CD4-positive, alpha-beta T cell (primary cell): ENCODE measurements at places on chromosomes 4 and X.
A peak's percentile ranks its signal among the peaks of the same experiment; 100 is the strongest.

DNA sequence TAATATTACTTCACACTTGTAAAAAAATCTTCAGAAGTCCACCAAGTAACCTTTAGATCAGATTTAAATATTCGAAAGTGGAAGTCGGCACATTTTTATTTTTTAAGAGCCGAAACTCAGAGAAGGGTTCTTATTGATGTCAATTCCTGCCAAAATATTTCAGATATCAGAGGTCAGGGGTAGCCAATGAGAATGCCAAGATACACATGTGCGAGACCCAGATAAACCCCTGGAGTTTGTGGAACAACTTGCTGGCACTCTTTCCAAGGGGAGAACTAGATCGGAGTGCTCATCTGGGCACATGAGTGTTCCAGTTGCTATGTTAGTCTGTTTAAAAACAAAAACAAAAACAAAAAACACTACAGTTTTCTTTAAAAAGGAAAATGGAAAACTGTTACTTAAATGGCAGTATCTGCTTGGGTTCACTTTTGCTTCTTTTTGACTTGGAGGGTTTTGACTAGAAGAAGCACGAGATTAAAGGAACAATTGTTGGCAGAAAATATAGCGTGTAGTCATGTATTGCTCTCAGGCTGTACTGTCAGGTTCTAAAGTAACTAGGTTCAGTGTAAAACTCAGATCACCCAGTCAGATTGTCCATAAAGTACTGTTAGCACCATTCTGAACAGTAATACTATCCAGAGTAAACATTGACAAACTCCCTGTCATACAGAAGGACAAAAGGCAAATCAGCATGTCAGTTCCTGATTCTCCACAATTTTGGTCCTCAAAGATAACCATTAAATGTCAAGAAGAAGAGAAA lies 188.0 kb upstream of the PACRGL start:
- DNase-seq = no peak
- no peak overlapping the region for H3K4me3 ChIP-seq
- no peaks in the 10 kb centered on the region for H3K27me3 ChIP-seq

DNA sequence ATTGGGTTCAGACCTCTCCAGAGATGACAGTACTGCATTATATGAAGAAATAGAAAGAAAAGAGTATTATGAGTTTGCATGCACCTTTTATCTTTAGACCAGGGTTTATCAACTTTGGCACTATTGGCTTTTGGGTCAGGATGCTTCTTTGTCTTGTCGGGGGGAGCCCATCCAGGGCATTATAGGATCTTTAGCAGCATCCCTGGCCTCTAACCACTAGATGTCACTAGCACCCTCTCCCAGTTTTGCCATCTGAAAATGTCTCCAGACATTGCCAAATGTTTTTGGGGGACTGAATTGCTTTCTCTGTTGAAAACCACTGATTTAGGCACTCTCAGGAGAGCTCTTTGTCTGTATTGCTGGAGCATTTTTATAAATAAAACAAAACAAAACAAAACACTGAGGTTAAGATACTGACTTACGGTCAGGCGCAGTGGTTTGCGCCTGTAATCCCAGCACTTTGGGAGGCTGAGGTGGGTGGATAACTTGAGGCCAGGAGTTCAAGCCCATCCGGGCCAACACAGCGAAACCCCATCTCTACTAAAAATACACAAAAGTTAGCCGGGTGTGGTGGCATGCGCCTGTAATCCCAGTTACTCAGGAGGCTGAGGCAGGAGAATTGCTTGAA lies 23.6 kb downstream of the CA5B start:
- peak; percentile 53 for DNase-seq
- H3K4me1 ChIP-seq = peaks cover 38% of the 10 kb centered on the region
- H3K4me3 ChIP-seq = no peak overlapping the region
- peaks cover 13% of the 10 kb centered on the region for H3K36me3 ChIP-seq

DNA sequence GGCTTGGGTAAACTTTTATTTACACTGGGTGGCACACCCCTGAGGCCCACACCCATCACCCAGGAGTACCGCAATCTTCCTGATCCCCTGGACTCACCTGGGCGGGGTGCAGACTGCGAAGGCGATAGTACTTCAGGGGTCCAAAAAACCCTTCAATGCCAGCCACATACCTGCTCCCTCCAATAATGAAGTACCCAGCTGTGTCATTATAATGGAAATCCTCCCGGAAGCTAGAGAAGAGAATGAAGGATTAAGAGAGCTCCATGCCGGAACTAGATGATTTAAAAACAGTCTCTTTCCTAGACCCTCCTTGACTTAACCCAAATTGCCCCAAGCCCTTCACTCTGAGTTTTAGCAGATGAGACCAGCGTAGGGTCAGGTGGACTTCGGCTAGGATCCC lies 40.9 kb downstream of the SEL1L3 start:
- H3K27ac ChIP-seq = no peak overlapping the region
- H3K27me3 ChIP-seq = no peaks in the 10 kb centered on the region
- H3K36me3 ChIP-seq = peaks cover 57% of the 10 kb centered on the region
- no peaks in the 10 kb centered on the region for H3K4me1 ChIP-seq

GRCh38 chr4:72077346-72077745 lies 45.5 kb downstream of the NPFFR2 start:
- H3K4me3 ChIP-seq = no peak overlapping the region
- H3K27ac ChIP-seq = no peak overlapping the region
- no peak for DNase-seq

DNA sequence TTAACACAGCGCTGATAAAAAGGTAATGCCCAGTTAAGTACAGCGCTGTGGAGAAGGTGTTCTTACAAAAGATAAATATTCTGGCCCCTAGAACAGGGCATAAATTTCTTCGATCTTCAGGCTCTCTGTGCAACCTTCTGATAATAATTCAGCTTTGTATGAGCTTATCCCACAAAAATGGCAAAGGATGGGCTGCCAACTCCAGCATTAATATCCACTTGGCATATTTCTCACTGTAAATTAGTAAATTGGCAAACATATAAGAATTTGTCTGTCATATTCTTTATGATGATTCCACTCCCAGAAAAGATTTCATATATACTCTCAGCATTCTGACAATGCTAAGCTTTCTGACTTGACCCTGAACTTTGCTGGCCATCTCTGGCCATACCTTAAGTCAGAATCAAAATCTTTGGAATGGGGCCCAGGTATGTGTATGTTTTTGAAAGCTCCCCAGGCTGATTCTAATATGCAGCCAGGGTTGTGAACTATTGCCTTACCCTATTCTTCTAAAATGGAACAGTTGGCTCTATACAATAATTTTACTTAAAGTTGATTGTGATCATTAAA lies 134.8 kb downstream of the FRYL start:
- no peaks in the 10 kb centered on the region for H3K27me3 ChIP-seq
- no peak for DNase-seq
- H3K36me3 ChIP-seq = no peaks in the 10 kb centered on the region
- no peak overlapping the region for H3K4me3 ChIP-seq

DNA sequence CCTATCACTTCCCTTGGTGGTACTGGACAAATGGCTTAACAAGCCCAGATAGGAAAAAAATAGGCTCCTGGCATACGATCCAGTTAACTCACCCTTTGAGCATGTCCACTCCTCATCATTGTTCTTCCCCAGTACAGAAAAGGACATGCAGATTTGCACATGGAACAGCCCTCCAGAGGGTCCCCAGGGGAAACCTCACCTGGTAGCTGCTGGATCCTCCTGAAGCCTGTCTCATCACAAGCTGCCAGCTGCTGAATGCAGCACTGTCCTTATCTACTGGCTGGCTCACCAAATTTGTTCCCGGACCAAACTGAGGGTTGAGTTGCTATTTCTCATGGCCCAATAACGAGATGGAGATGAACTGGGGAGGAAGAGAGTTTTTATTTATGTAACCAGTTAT lies 49.4 kb downstream of the SERTM2 start:
- no peaks in the 10 kb centered on the region for H3K27me3 ChIP-seq
- no peaks in the 10 kb centered on the region for H3K4me1 ChIP-seq
- no peak for DNase-seq
- no peak overlapping the region for H3K27ac ChIP-seq
- H3K36me3 ChIP-seq = no peaks in the 10 kb centered on the region

GRCh38 chrX:35098419-35098818 lies 155.8 kb downstream of the FAM47B start:
- H3K27me3 ChIP-seq = no peaks in the 10 kb centered on the region
- no peak overlapping the region for H3K4me3 ChIP-seq
- DNase-seq = no peak
- no peak overlapping the region for H3K27ac ChIP-seq

- H3K27ac ChIP-seq = no peak overlapping the region
- H3K4me1 ChIP-seq = peaks cover 24% of the 10 kb centered on the region
- H3K4me3 ChIP-seq = peak overlapping the region; percentile 91
- no peaks in the 10 kb centered on the region for H3K27me3 ChIP-seq
- DNase-seq = no peak
- no peaks in the 10 kb centered on the region for H3K36me3 ChIP-seq
These were observed 696 bp upstream of the CA5B start for GRCh38 chrX:15737190-15737958.

DNA sequence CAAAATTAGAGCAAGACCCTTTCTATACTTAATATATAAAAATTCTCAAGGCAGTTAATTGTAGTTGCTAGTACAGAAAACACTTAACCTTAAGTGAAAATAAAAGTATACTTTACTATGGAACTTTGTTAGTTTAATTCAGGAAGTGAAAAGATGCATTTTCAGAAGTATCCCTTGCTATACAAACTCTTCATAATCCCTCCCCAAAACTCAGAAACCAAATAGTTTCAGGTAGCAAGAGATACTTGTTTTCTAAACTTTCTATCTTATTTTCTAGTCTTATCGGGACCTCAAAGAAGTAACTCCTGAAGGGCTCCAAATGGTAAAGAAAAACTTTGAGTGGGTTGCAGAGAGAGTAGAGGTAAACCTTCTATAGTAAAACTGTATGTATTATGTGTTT lies 14.3 kb downstream of the PAICS start:
- H3K4me1 ChIP-seq = no peaks in the 10 kb centered on the region
- no peak overlapping the region for H3K27ac ChIP-seq
- no peak for DNase-seq
- H3K27me3 ChIP-seq = no peaks in the 10 kb centered on the region
- no peak overlapping the region for H3K4me3 ChIP-seq
- peaks cover 48% of the 10 kb centered on the region for H3K36me3 ChIP-seq

DNA sequence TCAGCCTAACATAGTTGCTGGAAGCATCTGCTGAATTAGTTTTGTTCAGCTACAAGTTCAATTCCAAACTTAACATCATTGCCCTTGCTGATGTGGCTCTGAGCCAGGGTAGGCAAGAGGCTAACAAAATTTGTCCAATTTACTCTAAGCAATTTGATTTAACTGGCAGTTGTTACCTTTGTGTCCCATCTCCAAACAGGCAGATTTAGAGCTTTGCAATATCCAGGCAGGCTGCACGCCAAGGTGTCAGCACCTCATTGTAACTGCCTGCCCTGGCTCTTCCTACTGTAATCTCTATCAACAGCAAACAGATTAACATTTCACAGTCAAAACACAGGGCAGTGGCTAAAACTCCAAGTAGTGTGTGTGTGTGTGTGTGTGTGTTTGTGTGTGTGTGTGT lies 2070.6 kb downstream of the PCDH7 start:
- H3K27me3 ChIP-seq = no peaks in the 10 kb centered on the region
- H3K36me3 ChIP-seq = no peaks in the 10 kb centered on the region
- H3K4me3 ChIP-seq = no peak overlapping the region
- no peak overlapping the region for H3K27ac ChIP-seq
- DNase-seq = no peak
- H3K4me1 ChIP-seq = no peaks in the 10 kb centered on the region

DNA sequence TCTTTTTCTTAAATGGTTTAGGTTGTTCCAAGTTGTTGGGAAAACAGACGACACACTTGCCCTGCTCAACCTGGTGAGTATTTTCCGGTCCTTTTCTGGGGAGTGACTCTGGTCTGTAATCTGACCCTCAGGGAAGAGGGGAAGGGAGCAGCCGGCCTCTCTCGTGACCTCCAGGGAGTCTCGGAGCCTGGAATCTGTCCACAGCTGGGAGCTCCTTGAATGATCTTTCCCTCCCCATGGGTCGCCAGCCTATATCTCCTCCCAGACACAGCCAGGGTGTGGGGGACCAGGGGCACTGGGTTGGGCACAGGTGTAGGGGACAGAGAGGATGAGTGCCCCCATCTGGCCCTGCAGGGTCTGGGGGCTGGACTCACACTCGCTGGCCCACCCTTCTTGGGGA lies 18.9 kb downstream of the TMEM175 start:
- peaks cover 5% of the 10 kb centered on the region for H3K4me1 ChIP-seq
- H3K36me3 ChIP-seq = peaks cover 5% of the 10 kb centered on the region

GRCh38 chr4:147318586-147318985 lies 162.3 kb upstream of the EDNRA start:
- H3K4me1 ChIP-seq = no peaks in the 10 kb centered on the region
- DNase-seq = no peak
- H3K36me3 ChIP-seq = no peaks in the 10 kb centered on the region
- H3K4me3 ChIP-seq = no peak overlapping the region
- H3K27ac ChIP-seq = no peak overlapping the region

- H3K36me3 ChIP-seq = no peaks in the 10 kb centered on the region
- DNase-seq = no peak
- no peak overlapping the region for H3K27ac ChIP-seq
These were observed 94.9 kb downstream of the WFS1 start for GRCh38 chr4:6364581-6364980.

GRCh38 chrX:19725641-19726040 lies 161.8 kb downstream of the SH3KBP1 start:
- no peak overlapping the region for H3K27ac ChIP-seq
- DNase-seq = peak; percentile 70
- H3K4me1 ChIP-seq = peaks cover 51% of the 10 kb centered on the region
- peaks cover 6% of the 10 kb centered on the region for H3K36me3 ChIP-seq
- H3K27me3 ChIP-seq = no peaks in the 10 kb centered on the region

DNA sequence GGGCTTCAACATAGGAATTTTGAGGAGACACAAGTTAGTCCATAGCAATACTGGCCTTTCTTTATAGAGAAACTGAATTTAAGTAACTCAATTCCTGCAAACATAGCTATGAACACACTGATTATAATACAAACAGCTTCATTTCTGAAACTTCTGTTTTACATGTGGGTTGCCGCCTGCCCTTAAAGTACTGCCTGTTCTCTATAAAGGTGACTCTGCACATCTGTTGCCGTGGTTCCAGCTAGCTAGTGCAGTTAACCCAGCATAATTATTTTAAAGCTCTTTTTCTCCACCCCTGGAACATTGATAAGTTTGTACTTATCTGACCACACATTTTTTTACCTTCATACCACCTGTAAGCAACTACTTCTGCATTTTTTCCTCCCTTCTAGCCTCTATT lies 177.6 kb downstream of the NWD2 start:
- no peaks in the 10 kb centered on the region for H3K4me1 ChIP-seq
- no peak overlapping the region for H3K4me3 ChIP-seq
- no peaks in the 10 kb centered on the region for H3K36me3 ChIP-seq
- H3K27me3 ChIP-seq = no peaks in the 10 kb centered on the region
- DNase-seq = no peak
- no peak overlapping the region for H3K27ac ChIP-seq

DNA sequence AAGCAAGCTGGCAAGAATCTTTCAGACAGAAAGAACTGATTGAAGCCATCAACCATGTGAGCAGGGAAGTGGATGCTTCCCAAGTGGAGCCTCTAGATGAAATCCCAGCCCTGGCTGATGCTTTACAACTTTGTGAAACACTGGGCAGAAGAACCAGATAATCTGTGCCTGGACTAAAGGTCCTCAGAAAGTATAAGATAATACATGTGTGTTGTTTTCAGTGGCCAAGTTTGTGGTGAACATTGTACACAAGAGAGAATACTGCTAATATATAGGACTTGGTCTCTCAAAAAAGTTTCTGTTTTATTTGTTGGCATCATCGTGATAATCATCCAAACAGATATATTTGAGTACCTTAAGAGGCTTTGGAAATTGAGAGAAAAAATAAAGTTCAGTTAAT lies 1367.8 kb upstream of the IGFBP7 start:
- no peaks in the 10 kb centered on the region for H3K27me3 ChIP-seq
- no peaks in the 10 kb centered on the region for H3K4me1 ChIP-seq
- no peak overlapping the region for H3K4me3 ChIP-seq
- no peak overlapping the region for H3K27ac ChIP-seq

GRCh38 chr4:183878251-183878970 lies 26.7 kb upstream of the STOX2 start:
- no peaks in the 10 kb centered on the region for H3K36me3 ChIP-seq
- no peak overlapping the region for H3K4me3 ChIP-seq
- no peaks in the 10 kb centered on the region for H3K27me3 ChIP-seq
